Stimulated activated CD4-positive, alpha-beta T cell treated with anti-CD3 and anti-CD28 coated beads, Interleukin-1b, Interleukin-23, amount 100 ng/mL, for 24 hours (primary cell): ENCODE measurements at places on chromosomes 2 and 18.

DNA sequence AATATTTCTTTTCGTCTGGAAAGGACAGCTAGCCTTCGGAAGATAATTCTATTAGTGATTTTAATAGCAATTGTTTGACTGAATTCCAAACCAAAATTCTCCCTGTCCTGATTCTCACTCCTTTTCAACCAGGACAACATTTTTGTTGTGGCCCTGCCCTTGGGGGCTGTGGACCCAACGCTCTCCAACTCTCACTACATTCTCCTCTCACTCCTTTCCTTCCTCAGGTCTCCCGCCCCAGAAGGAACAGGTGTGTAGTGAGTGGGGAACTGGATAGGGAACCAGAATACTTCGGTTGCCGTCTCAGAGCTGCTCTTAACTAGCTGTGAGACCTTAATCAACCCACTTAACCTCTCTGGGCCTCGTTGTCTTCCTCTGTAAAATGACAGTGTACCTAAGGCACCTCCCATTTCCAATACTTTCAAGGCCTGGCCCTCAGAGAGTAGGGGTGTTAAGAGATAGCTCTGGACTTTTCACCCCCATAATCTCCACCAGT is 638 bp upstream of the ADD2 start:
- no peak for DNase-seq

DNA sequence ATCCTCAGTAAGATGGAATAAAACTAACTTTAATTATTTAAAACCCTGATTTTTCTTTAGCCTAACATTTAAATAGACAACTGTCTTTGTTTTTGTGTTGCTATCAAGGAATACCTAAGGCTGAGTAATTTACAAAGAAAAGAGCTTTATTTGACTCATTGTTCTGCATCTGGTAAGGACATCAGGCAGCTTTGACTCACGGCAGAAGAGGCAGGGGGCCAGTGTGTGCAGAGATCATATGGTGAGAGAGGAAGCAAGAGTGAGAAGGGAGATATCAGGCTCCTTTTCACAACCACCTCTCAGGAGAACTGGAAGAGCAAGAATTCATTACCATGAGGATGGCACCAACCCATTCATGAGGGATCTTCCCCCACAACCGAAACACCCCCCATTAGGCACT is 64.6 kb upstream of the TFPI start:
- DNase-seq, result no peak

GRCh38 chr2:199739413-199740110 is 111.4 kb downstream of the FTCDNL1 start:
- peak; percentile 57 for DNase-seq

- no peak for DNase-seq
Measured at GRCh38 chr2:105801961-105802360, 57.2 kb downstream of the NCK2 start.

- no peak for DNase-seq
Measured at GRCh38 chr18:31424383-31424988, 23.1 kb upstream of the DSG3 start.

- DNase-seq, result no peak
Measured at GRCh38 chr2:137178951-137179377, 413.6 kb downstream of the THSD7B start.

GRCh38 chr2:71531522-71532047 is 78.2 kb downstream of the DYSF start:
- DNase-seq, result no peak

DNA sequence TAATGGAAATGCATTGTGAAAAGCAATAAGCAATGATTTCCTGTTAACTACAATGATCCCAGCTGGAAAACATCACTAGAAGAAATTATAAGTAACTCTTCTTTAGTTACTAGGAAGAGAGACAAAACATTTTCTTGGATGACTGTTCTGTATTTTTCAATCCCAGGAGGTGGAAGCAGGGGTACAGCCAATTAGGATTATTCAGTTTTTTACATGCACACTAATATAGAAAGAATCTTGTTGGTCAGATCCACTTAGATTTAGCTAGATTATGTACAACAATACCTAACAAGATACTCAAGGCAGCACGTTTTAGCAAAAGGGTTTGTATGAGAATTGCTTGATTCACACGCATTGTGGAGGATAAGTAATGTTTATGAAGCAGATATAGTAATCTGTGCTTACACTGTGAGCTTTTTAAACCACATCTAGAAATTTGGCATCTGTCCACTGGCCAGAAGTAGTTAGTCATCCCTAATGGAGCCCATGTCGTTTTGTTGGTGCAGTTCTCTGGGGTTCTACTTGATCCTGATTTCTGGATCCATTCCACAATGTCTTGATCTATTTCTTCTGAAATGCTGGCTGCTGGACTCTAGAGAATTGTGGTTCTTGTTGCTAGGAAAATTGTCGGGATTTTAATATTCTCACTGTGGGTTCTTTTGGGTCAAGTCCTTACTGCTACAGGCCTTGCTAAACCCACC is 199.7 kb downstream of the ADCYAP1 start:
- DNase-seq, result no peak

DNA sequence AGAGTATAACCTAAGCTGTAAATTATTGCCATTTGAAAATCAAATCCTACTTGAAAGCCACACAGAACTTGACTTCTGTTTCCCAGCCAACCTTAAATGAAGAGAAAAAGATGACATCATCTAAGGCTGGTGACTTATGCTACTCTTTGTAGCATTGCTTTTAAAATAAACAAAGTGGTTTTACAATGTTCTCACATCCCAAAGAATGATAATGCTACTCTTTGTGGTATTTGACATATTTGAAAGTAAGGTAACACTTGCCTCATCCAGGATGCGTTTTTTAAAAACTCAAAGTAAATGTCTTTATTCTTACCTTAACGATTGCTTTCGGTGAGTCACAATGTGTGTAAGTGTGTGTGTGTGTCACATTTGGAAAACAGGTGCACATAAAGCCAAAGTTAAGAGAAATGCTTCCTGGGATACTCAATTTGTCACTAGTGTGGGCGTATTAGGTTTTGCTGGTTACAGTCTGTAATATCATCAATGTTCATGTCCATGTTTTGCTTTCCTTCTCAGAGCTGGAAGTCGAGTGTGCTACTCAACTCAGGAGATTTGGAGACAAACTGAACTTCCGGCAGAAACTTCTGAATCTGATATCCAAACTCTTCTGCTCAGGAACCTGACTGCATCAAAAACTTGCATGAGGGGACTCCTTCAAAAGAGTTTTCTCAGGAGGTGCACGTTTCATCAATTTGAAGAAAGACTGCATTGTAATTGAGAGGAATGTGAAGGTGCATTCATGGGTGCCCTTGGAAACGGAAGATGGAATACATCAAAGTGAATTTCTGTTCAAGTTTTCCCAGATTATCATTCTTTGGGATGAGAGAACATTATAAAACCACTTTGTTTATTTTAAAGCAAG is 2.6 kb downstream of the PMAIP1 start:
- DNase-seq, result no peak

DNA sequence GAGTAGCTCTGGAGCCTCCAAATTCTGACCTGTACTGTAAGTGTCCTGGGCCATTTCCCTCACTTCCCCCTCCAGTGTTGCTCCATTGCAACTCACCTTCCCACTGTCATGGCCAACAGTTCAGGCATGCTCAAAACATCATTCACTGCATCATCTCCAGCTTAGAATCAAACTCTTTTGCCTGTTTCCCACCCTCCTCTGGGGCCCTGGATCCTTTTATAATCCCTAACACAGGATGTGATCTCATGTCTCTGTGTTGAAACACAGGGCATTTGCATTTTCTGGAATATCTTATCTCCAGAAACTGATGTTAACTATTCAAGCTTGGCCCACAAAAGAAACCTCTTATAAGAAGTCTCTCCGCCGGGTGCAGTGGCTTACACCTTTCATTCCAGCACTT is 3.0 kb downstream of the DPP4 start:
- DNase-seq, result no peak

GRCh38 chr2:29033172-29033571 is 41.2 kb downstream of the PCARE start:
- DNase-seq, result no peak

GRCh38 chr2:23330214-23330613 is 54.8 kb upstream of the KLHL29 start:
- DNase-seq, result no peak

GRCh38 chr2:144603334-144603733 is 83.4 kb upstream of the ZEB2 start:
- no peak for DNase-seq

GRCh38 chr2:236616624-236617023 is 47.0 kb downstream of the ACKR3 start:
- no peak for DNase-seq

GRCh38 chr2:53422979-53423378 is 344.6 kb upstream of the CHAC2 start:
- no peak for DNase-seq

DNA sequence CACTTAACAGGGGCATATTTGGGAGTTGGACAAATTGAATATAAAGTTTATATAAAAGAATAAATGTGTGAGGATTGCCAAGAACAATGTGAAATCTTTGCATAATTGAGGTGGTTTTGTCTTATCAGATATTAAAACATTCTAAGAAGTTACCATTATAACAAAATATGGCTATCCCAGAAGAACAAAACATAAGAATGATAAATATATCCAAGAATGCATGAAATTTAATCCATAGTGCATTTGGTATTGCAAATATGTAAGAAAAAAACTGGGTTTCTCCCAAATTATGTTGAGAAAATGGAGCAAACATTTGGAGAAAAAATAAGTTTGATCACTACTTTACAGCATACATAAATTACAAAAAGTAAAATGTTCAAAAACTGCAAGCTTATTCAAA is 562.4 kb downstream of the RNF144A start:
- no peak for DNase-seq

- DNase-seq, result no peak
Measured at GRCh38 chr2:32777714-32778113, 149.9 kb downstream of the TTC27 start.

GRCh38 chr2:39120521-39120770 is 405 bp downstream of the SOS1 start:
- no peak for DNase-seq

- DNase-seq, result no peak
Measured at GRCh38 chr18:57008001-57008686, 138.7 kb upstream of the BOD1L2 start.

- DNase-seq, result no peak
Measured at GRCh38 chr2:53424902-53425301, 342.7 kb upstream of the CHAC2 start.

DNA sequence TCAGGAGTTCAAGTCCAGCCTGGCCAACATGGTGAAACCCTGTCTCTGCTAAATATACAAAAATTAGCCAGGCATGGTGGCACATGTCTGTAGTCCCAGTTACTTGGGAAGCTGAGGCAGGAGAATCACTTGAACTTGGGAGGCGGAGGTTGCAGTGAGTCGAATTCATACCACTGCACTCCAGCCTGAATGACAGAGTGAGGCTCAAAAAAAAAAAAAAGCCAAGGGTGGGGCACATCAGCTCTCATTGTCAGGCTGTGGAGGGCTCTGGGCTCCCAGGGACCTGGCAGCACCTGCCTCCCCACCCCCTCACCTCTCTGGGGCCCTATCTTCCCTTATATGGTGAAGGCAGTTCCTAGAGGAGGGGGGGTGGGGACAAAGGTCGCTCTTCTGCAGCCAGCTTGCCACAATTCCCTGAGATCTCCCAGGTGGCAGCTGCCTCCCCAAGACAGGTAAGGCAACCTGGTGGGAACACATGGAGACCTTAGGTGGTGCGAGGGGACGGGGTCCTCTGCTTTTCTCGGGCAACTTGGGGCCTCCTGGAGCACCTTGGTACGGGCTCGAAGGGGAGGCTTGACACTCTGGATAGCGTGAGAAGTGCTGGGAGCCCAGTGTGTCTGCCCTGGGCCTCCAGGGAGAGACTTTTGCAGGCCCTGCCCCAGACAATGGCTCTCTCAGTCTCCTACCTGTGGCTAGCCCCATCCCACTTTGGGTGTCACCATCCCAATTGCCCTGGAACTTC is at the start of gene VIL1:
TSS of gene VIL1 (plus strand) at position 407 of the 742 bp plus-strand sequence. CDS start 4,656 bp downstream, outside the sequence.
- DNase-seq, result no peak

- DNase-seq, result no peak
Measured at GRCh38 chr2:55618025-55618274, 528 bp upstream of the PPP4R3B start.

GRCh38 chr2:137813176-137813575 is 151.1 kb upstream of the HNMT start:
- DNase-seq, result no peak

DNA sequence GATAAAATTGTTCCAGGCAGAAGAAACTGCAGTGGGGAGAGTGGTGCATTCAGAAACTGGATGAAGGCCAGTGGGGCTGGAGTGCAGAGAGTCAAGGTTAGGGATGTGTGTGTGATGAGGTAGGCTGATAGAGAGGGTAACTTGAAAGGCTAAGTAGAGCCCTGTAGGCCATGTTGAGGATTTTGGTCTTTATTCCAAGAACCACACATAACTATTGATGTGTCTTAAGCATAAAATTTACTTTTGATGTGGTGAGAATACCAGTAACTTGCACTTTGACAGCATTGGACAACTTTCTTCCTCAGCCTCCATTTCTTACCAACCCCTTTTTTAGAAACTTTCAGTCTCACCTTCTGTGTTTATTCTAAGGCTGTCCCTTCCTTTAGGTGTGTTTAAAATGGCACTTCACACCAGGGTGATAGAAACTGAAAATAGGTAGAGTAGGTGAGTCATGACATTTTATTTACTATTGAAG is 22.6 kb downstream of the MTX2 start:
- no peak for DNase-seq
